ENCODE measurements at places on chromosomes 13 and 19.
A peak's percentile ranks its signal among the peaks of the same experiment; 100 is the strongest.

DNA sequence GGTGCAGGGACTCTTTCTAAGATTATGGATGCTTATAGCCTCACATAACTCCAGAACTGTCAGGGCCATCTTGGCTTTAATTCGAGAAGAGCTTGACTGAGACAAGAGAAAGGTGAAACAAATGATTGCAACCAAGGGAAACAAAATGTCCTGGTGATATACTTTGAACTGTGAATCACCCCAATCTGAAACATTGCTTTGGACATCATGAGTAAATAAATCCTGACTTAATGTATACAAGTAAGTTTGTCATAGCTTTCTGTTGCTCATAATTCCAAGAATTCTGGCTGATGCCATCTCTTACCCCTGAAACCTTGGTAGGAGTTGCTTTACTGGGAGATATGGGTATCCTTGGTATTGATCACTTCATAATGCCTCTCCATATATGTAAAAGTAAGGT is 5.8 kb upstream of the VWA8 start:
- DNase-seq: no peak

DNA sequence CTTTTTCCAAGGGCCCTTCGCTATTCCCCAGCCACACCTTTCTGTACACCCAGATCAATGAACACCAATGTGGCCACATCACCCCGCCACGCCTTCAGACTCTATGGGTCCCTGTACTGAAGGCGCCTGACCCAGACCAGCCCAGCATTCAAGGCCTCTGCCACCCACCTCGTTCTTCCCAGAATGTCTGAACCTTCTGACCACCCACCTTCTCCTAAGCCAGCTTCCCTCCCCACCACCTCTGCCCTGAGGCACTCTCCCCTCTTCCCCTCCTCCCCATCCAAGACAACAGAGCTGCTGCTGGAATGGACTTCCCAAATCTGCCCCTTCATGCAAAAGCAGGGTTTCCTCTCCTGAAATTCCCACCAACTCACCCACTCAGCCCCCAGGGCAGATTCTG is 3.3 kb upstream of the CEACAM20 start:
- DNase-seq: no peak

- DNase-seq: no peak
Observed at GRCh38 chr19:21028969-21029268, 8.5 kb downstream of the ZNF430 start.

- DNase-seq: no peak
Observed at GRCh38 chr19:42629191-42629590, 34.5 kb upstream of the CEACAM8 start.

DNA sequence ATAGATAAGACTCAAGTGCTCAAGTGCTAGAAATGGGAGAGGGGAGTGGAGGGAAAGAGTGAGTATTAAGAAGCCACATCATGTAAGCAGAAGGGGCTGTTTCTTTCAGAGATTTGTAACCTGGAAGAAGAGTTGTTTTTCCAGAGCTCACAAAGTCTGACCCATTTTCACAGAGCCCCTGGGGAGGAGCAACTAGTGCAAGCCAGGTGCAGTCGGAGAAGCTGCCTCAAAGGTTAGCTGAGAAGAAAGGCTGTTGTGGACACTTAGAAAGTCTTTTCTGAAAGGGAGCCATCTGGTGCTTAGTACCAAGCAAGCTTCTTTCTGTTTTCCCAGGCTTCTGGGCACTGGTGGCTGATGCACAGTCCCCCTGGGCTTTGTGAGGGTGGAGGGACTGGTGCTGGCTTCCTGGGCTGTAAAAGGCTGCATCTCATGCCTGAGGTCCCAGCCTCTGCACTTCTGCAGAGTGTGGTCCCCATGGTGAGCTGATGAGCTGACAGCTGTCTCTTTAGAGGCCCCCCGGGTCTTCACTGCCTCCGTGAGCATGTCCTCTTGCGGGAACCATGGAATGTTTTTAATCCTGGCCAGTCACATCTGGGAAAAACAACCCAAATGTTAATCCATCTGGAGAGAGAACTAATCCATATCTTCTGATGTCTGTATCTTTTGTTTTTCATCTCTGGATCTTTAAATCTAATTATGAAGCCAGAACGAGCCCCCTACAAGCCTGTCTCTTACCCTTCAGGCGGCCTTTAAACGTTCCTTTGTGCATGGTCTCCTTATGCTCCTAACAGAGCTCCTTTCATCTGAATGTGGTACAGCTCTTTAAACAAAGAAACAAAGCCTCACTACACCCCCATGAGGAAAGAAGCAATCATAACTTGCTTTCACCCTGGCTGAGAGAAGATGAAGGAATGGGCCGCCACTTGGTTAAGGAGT is 40.2 kb downstream of the OLFM4 start:
- no peak for DNase-seq

- DNase-seq: no peak
Observed at GRCh38 chr13:60275208-60275607, 111.5 kb upstream of the DIAPH3 start.

GRCh38 chr19:35334144-35334753 is 5.3 kb downstream of the CD22 start:
- DNase-seq: no peak

GRCh38 chr19:16315825-16316505 is 8.7 kb upstream of the KLF2 start:
- no peak for DNase-seq

DNA sequence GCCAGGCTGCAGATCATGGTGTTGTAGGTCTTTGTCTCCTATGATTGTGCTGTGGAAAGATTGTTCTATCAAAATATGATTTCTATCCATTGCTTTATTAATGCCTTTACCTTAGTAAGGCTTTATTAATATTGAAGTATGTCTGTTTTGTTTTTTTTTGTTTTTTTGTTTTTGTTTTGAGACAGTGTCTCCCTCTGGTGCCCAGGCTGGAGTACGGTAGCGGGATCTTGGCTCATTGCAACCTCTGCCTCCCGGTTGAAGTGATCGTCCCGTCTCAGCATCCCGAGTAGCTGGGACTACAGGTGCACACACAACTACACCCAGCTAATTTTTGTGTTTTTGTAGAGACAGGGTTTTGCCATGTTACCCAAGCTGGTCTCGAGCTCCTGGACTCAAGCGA is 7.7 kb downstream of the IRGC start:
- DNase-seq: no peak

DNA sequence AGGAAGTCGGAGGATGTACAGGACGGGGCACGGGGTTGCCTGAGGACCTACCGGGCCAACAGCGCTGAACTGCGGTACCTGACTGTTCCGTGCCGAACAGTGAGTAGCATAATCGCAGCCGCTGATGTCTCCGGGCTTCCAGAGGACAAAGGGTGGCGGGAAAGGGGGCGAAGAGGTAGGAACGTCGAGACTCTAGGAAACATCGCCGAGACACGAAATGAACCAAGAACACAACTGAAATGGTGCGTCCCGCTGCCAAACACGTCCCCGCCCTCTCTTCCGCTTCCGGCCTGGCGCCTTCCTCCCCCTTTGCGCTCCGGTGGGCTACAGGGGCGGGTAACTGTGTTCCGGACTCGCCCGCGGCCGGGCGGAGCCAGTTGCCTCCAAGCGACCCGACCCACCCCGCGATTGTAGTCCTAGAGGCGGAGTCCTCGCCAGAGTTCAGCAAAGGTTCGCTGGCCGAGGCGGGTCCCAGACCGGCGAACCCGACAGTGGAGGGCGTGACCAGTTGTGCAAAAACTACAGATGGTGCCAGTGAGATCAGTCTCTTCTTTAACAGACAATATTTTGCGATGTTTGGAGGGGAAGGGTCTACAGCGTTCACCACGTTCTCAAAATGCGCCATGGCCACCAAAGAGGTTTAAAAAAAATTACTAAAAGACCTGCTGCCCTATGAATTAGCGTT is at the start of gene MRPS31:
TSS of gene MRPS31 (minus strand) at position 257 of the 685 bp plus-strand sequence. CDS start at position 203, 54 bp downstream.
- DNase-seq: peak; percentile 96

DNA sequence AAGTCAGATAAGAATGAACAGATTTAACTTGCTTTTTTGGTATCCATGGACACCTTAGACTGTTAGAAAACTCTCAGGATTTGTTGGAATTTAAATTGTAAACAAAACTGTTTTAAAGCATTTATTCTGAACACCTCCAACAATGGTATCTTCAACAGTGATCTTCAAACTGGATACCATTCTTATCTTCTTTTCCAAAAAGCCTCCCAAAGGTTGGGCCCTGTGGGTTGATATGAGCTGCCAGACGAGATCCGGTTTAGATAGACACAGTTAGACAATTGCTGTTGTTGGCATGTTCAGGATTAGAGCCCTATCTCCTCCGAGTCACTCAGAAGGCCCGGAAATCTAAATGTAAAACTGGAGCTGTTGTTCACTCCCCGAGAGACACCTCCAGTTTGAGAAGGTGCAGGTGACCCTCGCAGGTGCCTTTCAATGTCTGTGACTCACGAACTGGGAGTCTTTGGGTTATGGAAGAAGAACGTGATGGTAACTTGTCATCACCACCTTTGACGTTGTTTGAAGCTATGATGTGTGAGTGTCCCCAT is 143.6 kb upstream of the RNF113B start:
- DNase-seq: no peak

DNA sequence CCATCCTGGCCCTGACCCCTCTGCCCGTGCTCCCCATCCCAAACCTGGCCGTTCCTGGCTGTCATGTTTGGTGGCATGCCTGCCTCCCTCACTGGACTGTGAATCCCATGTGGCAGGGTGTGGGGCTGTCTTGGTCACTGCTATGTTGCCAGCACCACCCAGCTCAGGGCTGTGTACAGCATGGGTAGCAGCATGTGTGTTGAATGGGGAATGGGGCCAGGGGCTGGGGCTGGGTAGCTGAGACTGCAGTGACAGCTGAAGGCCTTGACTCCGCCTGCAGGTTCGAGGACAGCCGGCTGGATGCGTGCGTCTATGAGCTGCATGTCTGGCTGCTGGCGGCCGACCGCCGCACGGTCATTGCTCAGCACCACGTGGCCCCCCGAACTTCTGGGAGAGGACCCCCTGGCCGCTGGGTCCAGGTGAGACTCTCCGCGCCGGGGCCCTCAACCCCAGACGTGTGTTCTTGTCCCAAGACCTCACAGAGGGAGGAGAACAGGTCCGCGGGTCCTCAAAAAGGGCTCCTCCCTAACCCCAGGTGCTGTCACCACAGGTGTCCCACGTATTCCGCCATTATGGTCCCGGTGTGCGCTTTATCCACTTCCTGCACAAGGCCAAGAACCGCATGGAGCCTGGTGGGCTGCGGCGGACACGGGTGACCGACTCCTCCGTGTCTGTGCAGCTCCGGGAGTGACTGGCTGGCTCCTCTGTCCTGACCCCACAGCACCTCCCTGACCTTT is 3.5 kb downstream of the NCCRP1 start:
- DNase-seq: peak; percentile 82

DNA sequence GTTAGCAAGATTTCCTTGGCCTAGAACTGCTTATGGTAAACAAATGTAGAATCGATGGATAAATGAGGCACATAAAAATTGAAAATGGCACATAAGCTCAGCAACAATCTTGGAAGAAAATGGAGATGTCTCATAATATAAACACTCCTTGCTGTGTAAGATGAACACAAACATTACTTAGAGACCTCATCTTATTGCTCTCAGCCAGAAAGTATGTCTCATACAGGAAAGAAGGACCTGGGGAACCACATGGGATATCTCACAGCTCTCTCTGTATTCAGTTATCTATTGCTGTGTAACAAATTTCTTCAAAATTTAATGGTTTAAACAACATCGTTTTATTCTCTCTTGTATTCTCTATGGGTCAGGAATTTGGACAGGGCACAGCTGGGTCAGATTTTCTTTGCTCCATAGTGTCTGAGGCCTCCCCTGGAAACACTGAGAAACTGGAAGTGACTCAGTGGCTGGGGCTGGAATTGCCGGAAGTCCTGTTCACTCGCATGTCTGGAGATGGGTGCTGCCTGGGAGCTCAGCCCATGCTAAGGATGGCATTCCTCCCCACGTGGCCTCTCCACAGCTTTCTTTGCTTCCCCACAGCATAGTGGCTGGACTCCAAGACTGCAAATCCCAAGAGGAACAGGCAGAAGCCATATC is 105.1 kb downstream of the NUFIP1 start:
- no peak for DNase-seq

- no peak for DNase-seq
Observed at GRCh38 chr13:70960841-70961443, 852.7 kb upstream of the KLHL1 start.

DNA sequence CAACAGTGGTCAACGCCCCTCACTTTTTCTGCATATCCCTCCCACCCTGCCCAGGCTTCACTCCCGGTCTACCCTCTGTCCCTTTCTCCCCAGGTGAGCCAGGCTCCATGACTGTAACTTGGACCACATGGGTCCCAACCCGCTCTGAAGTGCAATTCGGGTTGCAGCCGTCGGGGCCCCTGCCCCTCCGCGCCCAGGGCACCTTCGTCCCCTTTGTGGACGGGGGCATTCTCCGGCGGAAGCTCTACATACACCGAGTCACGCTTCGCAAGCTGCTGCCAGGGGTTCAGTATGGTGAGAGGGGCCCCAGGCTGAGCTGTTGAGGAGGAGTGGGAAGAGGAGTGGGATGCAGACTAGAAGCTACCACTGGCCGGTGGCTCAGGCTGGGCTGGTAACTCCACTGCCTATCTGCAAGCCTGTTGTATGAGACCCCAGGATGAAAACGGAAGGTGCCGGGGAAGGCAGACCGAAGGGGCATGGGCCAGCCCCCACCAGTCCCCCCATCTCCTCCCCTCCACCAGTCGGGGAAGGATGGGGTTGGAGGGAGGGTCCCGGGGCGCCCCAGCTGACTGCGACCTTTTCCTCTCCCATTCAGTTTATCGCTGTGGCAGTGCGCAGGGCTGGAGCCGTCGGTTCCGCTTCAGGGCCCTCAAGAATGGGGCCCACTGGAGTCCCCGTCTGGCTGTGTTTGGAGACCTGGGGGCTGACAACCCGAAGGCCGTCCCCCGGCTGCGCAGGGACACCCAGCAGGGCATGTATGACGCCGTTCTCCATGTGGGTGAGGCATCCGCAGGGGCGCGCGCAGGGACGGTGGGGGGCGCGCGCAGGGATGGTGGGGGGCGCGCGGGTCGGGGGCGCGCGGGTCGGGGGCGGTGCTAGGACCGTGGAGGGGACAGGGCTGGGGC is 14.4 kb downstream of the ACP7 start:
- DNase-seq: no peak

DNA sequence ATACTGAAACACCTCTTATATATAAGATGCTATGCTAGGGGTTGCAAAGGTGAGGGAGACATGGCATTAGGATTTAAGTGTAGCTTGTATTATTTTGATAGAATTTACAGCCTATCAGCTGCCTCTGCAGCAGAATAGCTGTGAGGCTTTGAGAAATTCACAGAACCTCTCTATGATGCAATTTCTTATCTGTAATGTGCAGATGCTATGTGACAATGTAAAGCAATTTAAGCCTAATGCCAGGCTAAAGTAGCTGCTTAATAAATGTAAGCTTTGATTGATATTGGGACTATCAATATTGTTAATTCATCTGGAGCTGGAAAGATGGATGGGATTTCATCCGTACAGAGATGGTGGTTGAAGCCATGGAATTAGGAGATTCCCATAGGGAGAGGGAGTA is 1.6 kb downstream of the ADGRE3 start:
- no peak for DNase-seq

DNA sequence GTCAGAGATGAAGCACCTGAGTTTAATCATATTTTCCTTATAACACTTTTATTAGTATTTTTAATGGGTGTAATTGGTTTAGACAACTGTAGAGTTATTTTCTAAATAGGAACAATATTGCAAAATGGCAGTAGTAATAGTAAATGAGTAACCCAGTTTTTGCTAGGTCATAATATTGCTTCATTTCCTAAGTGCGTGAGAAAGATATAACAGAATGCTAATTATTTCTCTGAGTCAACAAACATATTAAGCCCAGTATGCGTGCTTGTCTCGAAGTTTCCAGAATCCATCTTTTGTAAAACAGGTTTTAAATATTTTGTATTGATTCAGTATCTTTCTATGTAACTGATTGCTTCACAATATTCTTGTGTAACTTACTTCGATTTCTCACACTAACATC is 315.3 kb downstream of the MYO16 start:
- DNase-seq: no peak

Measured in pancreas (tissue), 10 donors.